ENCODE measurements at places on chromosomes 5 and 9.
A peak's percentile ranks its signal among the peaks of the same experiment; 100 is the strongest.

GRCh38 chr5:78289911-78290310, 4.6 kb downstream of the AP3B1 start:
- no peak for DNase-seq

DNA sequence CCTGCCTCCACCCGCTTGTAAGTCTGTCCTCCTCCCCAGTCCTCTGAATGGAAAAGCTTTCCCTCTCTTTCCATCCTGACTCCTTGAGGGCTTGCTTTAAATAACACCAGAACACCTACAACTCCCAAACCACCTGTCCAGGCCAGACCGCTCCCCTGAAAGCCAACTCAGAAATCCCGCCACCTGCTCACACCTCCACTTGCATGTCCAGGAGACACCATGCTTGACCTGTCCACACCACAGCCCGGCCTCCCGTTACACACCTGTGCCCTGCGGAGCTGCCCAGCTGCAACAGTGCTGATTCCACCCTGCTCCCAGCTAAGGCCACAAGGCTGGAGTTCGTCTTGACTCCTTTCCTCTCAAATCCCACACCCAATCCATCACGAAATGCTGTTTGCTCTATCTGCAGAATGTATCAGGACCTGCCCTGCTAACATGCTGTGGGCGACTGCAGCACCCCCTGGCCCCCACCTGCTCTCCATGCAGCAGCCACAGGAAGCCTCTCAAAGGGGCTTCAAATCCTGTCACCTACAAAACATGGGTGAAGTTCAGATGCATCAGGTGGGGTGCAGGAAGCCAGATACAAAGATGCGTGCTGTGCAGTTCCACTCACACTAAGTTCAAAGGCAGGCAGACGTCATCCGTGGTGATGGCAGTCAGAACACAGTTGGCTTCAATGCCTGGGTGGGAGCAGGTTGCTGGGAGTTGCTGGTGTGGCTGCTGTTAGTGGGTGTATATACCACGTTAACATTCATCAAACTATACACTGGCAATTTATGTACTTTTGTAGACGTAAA, 166.0 kb downstream of the ROR2 start:
- no peak for DNase-seq

- peak; percentile 22 for DNase-seq
These were observed 4.5 kb downstream of the UBE2D2 start for GRCh38 chr5:139565411-139566305.

DNA sequence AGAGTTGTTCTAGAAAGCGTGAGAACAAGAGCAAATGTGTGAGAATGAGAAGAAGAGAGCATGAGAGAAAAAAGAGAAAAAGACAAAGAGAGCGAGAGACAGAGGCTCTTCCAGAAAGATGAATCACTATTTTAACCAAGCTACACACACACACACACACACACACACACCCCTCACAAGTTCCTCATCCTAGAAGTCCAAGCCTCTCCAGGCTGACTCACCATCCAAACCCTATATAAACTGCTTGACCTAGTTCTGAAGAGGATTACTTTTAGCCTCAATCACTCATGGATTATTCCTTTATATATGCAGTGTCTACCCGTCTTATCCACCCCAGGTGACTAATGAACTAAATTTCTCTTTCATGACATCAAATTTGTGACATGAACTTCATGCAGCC, 37.6 kb downstream of the C9orf57 start:
- DNase-seq: no peak

DNA sequence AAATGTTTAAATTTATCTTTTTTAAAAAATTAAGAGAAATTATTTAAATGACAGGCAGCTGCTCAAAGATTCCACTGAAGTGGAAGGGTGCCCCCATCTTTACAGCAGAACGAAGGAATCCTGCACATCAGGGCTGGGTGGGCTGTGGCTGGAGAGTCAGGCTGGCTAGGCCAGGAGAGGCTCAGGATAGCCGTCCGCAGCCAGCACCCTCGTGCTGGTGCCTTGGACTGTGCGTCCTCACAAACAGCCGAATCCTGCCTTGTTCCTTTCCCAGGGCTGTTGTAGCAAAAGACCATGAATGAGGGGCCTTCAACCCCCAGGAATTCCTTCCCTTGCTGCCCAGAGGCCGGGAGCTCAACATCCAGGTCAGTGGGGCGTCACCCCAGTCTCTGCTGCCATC, 64.6 kb upstream of the FCN1 start:
- no peak for DNase-seq

DNA sequence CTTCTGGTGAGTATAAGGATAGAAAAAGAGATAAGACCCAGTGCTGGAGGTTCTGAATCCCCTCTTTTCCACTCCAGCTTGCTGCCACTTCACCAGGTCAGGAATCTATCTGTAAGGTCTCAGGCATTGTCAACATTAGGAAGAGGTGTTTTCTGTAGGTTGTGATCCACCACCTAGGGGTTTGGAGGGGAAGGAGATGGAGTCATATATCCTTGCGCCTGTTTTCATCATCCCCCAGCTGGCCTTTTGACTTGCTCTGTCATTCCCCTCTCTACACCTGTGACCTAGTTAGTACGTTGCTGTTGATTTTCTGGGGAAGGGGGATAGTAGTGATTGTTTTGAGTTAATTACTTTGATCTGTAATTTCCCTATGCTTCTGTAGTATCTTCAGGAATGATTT, 20.5 kb downstream of the SPINK5 start:
- DNase-seq: no peak

DNA sequence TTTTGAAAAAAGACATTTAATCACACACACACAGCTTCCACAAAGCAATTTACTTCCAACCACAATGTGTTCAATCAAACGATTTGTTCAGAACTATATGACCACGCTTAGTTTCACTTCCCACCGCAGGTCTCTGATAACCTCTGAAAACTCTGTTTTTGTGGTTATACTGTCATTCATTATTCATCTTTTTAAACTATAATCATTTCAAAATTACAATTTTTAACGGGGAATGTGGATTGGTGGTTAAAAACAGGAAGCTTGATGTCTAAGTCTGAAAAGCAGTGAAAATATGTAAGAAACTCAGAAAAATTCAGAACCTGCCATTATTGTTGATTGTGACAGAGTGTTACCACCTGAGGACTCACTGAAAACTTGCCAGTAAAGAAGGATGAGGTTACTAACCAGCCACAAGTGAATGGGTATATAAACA, 12.7 kb upstream of the TMEM174 start:
- DNase-seq: peak; percentile 79

DNA sequence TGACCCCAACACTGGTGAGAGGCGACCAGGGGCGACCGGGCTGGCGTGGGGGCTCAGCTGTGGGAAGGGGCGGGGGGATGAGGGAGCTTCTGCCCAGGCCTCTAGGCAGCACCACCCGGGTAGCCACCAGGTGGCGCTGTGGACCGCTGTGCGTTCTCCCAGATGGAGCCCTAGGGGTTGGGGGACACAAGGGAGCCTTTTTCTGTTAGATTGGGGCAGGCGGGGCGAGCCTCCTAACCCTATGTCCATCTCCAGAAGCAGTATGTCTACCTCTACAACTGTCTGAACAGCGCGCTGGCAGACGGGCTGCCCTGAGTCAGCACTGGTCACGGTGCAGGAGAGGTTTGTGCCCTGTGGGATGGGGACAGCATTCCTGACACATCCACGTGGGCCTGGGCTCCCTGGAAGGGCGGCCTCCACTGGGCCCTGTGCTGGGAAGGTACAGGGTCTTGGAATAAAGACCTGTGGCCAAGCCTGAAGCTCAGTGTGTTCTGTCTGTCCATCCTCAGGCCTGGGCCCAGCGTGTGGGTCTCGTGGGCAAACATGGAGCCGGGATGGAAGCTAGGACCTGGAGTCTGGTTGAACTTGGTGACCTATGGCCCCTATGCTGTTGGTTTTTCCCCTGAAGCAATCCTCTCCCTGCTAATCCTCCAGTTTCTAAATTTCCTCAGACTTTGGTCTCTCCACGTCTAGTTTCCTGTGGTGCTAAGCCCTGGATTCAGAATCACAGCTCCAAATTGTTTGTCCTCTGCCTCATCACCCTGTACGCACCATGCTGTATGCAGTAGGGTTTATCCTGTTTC, 23.1 kb upstream of the SPTLC1 start:
- DNase-seq: peak; percentile 63

- DNase-seq: no peak
These were observed 1.5 kb downstream of the KLF9 start for GRCh38 chr9:70412832-70413463.

DNA sequence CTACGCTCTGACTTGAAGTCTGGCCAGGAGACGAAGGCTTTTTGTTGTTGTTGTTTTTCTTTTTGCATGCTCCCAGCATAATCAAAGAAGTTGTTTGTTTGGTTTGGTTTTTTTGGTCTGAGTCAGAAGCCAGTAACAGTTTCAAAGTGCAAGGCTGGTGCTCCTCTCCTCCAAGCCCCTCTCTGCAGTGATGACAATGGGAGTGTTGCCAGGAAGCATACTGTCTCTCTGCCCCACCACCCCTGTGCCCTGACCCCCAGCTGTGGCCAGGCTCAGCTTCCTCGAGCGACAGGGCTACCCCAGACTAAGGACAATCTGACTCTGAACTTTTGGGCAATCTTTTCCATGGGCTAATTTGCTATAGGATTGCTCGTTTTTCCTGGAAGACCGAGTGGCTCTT, 173.8 kb upstream of the PITX1 start:
- DNase-seq: no peak

GRCh38 chr5:95697781-95698681, 15.2 kb upstream of the SPATA9 start:
- DNase-seq: no peak

- DNase-seq: no peak
These were observed 262.3 kb downstream of the NSG2 start for GRCh38 chr5:174307656-174308271.

DNA sequence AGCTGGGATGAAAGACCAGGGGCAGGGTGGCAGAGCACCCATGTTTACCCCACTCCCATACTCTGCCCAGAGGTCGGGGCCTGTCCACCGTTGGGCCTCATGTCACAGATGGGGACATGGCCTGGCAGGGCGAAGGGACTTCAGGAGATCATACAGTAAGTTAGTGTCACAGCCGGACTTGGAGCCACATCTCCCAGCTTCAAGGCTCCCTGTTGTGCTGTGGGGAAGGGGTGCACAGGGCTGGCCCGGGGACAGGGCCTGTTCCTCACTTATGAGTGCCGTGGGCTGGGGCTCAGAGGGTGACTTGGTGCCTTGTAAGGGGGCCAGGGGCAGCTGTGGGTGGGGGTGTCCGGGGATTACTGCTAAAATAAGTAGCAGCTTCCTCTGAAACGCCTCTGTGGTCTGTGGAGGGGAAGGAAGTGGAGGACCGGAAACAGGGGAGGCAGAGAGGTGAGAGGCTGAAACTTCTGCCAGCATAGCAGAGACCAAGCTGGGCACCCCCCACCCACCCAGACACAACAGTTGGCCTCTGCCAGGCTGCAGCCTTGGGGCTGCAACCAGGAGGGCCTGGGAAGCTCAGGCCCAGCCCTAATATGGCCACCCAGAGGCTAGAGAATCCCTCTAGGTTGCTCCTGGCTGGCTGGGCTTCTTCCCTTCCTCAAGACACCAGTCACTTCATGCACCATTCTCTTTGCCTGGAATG, 41.1 kb upstream of the NEK6 start:
- peak; percentile 80 for DNase-seq

DNA sequence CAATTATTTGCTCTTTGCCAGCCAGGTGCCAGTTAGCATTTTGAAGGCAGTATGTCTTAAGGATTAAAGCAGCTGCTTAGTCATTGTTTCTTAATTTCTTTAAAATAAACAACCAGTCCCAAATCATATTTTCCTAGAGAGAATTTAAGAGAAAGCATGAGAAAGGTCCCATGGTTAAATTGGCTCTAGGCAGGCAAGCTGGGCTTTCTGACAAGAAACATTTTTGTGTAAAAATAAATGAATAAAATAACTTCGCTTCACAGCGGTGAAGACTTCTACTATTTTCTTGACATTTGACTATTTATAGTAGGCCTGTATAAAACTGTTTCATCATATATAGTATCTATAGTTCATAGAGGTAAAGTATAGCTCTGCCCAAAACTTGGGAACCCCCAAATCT, 617.7 kb upstream of the C9orf72 start:
- no peak for DNase-seq

DNA sequence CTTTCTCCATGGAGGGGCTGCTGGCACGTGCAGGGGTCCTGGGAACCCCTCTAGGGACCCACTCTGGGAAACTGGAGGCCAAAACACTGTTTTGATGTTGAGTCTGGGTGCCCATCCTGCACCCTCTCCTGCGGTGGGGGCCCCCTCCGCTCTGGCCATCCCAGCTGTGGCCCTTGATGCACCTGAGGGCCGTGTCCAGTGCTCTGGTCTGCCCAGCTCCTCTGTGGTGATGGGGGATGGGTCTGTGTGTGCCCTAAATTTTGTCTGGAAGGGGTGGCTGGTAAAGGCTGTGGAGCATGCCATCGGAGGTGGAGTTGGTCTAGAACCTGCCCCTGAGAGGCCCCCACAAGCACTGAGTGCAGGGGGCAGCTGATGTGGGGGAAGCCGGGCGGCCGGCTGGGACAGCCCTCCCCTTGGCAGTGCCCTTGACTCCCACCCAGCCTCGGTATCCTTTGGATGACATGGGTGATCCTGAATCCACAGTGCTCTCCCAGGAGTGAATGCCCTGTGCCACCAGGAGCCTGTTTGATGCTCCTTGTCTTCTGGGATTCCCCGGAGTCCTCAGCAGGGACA, 26.3 kb downstream of the AHRR start:
- DNase-seq: no peak

GRCh38 chr5:127440831-127441230, 76.6 kb upstream of the PRRC1 start:
- no peak for DNase-seq

GRCh38 chr5:15533129-15533893, 33.3 kb downstream of the FBXL7 start:
- no peak for DNase-seq

- no peak for DNase-seq
These were observed 157.9 kb downstream of the NFIB start for GRCh38 chr9:14156046-14156445.

DNA sequence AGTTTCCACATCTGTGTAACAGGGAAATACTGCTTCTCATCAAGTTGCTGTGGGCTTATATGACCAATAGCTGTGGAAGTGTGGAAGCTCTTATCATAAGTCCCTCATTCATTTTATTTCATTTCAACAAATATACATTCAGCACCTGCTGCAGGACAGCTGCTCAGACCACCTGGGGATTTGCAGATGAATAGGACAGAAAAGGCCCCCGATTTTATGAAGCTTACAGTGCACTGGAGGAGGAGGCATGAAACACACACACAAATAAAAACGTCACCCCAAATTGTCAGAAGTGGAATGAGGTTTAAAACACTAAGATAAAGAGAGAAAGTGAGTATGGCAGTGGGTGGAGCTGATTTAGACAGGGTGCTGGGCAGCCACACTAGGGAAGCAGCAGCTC, 107.2 kb downstream of the DRD1 start:
- no peak for DNase-seq

- no peak for DNase-seq
These were observed 143.6 kb upstream of the ERCC6L2 start for GRCh38 chr9:95731876-95732275.

DNA sequence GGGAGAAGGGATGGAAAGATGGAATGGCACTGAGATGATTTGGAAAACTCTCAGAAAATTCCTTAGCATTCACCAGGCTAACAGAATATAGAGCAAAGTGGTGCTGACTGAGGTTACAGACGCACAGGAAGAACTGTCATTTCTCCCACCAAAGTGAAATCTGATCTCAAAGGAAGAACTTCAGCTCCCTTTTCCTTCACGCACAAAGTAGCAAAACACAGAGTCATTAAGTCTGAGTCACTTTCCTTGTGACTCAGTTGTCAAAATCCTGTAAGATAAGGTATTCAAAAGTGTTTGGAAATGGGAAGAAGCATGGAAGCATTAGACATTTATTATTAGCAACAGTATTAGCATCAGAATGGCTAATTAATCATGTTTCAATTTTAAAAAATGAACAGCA, 11.7 kb downstream of the MPDZ start:
- no peak for DNase-seq

GRCh38 chr9:131398204-131398603, 4.3 kb downstream of the PRRC2B start:
- DNase-seq: peak; percentile 66
